ENCODE measurements at places on chromosomes 11 and 22.

DNA sequence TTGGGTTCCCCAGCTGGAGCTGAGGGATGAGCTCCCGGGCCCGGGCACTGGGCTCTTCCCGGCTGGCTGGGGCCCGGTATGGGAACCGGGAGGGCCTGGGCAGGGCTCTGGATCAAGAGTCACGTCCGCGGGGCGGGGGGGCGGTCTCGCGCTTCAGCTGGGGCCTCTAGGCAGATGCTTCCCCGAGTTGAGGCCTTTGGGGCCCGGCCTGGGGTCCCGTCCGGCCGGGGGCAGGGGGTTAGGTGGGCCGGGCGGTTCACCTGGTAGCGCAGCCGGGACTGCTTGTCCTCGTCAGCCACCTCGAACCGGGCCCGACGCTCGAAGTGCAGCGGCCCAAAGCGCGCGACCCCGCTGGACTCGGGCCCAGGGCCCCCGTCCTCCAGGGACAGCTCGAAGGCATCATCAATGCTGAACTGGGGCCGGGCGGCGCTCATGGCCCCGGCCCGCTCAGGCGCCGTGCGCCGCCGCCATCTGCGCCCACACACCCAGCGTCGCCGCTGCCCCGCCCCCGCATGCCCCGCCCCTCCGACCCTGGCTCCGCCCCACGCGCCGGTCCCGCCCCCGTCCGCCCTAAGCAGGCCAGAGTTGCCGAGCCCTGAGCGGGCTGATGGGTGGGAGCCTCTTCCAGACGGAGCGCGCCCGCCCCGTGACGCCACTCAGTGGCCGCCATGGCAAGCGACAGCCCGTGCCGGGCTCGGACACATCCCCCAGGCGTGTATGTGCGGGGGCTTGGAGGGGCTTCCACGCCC is at the start of gene TMEM134:
TMEM134 (minus strand) TSS at position 493 of the 749 bp plus-strand sequence; CDS start at position 434, 59 bp downstream.
- DNase-seq: peak; percentile 63

DNA sequence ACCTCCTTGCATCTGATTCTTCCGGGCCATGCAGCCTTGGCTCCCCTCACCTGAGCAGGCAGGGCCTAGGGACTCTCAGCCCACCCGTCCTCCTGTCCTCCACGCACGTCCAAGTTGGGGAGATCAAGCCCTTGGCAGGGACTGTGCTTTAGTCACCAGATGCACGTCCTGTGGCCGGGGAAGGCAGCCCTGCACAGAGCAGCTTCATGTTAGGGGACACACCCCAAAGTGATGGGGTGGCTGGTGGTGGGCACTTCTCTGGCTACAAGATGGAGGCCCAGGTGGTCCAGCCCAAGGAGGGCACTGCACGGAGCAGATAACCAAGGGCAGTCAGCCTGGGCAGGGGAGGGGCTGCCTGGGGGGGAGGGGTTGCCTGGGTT is 1.2 kb downstream of the MUC5B start:
- DNase-seq: no peak

DNA sequence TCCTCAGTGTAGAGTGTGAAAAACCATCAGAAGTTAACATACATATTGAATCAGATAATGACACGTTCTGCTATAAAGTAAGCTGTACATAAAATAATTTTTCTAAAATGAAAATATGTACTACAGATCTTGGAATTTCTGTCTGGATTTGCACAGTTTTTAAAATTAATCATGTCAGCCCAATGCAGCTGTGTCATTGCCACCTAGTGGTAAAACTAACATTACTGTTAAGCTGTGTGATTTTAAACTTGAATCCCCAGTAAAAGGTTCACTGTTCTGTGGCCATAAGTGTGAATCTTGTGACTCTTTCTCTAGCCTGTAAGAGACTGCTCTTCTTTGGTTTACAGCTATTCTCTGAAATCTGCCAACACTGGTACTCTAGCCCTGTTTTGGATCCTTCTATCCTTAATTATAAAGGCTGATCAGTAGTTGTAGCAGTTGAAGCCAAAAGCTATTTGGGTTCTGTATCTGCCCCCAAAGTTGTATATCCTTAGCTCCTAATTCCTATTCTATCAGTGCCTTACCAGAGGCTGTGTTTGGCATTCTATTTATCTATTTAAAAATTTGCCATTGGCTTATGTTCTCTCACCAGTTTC is 4.0 kb downstream of the JRKL start:
- DNase-seq: peak; percentile 15

DNA sequence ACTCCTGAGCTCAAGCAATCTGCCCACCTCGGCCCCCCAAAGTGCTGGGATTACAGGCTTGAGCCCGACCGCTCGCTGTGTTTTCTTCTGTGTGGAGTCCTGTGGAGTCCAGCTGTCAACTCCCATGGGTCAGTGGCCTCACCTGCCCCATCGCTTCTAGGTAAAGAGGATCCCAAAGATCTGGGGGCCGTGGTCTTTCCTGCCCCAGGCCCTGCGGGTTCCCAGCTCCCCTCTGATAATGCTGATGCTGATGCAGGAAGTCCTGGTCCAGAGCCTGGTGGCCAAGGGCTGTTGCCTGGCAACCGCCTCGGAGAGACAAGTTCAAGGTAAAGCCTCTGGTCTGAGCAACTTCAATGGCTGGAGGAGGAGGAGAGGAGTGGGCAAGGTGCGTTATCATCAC is 9.6 kb downstream of the SSTR3 start:
- DNase-seq: no peak

- no peak for DNase-seq
Measured at GRCh38 chr11:59918480-59918879, 19.8 kb upstream of the OOSP1 start.

- no peak for DNase-seq
Measured at GRCh38 chr22:31962387-31963125, 18.2 kb downstream of the YWHAH start.

GRCh38 chr11:35781861-35782470 is 119.4 kb downstream of the TRIM44 start:
- no peak for DNase-seq
